ENCODE measurements at places on chromosomes 12 and 14. TPM values are rescaled to one million over a fixed set of nuclear protein-coding genes. Genes with fewer than 3 reads are reported as not detected.

- H3K27me3 ChIP-seq: no peaks in the 10 kb centered on the region
- H3K4me3 ChIP-seq: no peak overlapping the region
- no peaks in the 10 kb centered on the region for H3K4me1 ChIP-seq
- H3K27ac ChIP-seq: no peak overlapping the region
Measured at GRCh38 chr12:55698241-55698955, 9.3 kb downstream of the ITGA7 start.

- no peak overlapping the region for H3K27ac ChIP-seq
- peaks cover 13% of the 10 kb centered on the region for H3K4me1 ChIP-seq
- H3K4me3 ChIP-seq: no peak overlapping the region
- DNase-seq: no peak
- H3K36me3 ChIP-seq: peaks cover 25% of the 10 kb centered on the region
Measured at GRCh38 chr12:124477107-124477915, 90.1 kb downstream of the NCOR2 start.

GRCh38 chr12:122946690-122947341 is 19.4 kb downstream of the ABCB9 start:
- no peaks in the 10 kb centered on the region for H3K4me1 ChIP-seq
- no peak overlapping the region for H3K4me3 ChIP-seq
- DNase-seq: peak; percentile 66
- H3K27me3 ChIP-seq: no peaks in the 10 kb centered on the region

Gene SLC7A8
- polyA plus RNA-seq: 1.0 TPM

Gene RNASE1
- not detected for polyA plus RNA-seq

Gene PIWIL1
- not detected for polyA plus RNA-seq

- peak; percentile 80 for DNase-seq
- H3K4me1 ChIP-seq: peaks cover 29% of the 10 kb centered on the region
- H3K36me3 ChIP-seq: no peaks in the 10 kb centered on the region
Measured at GRCh38 chr12:11545484-11546330, 103.8 kb upstream of the ETV6 start.

- H3K27ac ChIP-seq: no peak overlapping the region
- H3K4me3 ChIP-seq: no peak overlapping the region
- H3K27me3 ChIP-seq: peaks cover 2% of the 10 kb centered on the region
Measured at GRCh38 chr12:108394196-108394595, 55.1 kb upstream of the CMKLR1 start.

DNA sequence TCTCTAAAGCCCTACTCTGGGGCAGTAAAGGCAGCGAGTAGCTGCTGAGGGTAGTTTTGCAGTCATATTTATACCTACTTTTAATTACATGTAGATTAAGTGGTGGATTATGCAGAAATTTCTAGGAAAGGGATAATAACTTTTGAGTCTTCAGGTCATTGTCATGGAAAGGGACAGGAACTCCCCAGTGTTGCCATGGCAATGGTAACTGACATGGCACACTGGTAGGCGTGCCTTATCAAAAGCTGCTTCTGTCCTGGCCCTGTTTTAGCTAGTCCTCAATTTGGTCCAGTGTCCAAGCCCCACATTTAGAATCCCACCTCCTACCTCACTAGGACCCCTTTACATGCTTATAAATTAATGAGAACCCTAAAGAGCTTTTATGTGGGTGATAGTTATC is 303.1 kb downstream of the VRK1 start:
- H3K4me3 ChIP-seq: no peak overlapping the region
- peaks cover 2% of the 10 kb centered on the region for H3K27me3 ChIP-seq
- H3K27ac ChIP-seq: no peak overlapping the region
- no peak for DNase-seq
- no peaks in the 10 kb centered on the region for H3K4me1 ChIP-seq

Gene LALBA
- polyA plus RNA-seq: not detected

- H3K36me3 ChIP-seq: peaks cover 59% of the 10 kb centered on the region
- no peak overlapping the region for H3K4me3 ChIP-seq
- H3K27ac ChIP-seq: peak overlapping the region; percentile 11
- no peaks in the 10 kb centered on the region for H3K27me3 ChIP-seq
Measured at GRCh38 chr12:121513464-121514183, 67.2 kb downstream of the KDM2B start.

Gene NEUROD4
- not detected for polyA plus RNA-seq

Gene TAS2R9
- not detected for polyA plus RNA-seq

DNA sequence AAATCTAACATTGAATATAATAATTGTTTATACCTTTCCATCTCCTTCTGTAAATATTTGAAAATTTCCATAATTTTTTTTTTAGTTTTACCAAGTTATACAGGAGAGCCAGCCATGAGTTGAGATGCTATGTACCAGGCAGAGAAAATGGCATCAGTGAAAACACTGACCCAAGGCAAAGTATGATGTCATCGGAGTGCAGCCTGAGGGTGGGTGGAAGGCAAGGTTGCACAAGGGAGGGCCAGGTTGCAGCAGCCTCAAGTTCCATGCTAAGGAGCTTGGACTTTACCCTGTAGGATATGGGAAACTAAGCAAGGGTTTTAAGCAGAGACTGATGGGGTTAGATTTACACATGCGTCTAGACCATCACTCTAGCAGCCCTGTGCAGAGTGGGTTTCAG is 441.1 kb downstream of the BCAT1 start:
- H3K36me3 ChIP-seq: no peaks in the 10 kb centered on the region
- DNase-seq: no peak
- no peaks in the 10 kb centered on the region for H3K27me3 ChIP-seq

GRCh38 chr12:96045566-96045965 is 10.2 kb upstream of the LTA4H start:
- DNase-seq: peak; percentile 22
- H3K27me3 ChIP-seq: no peaks in the 10 kb centered on the region
- no peak overlapping the region for H3K4me3 ChIP-seq
- H3K4me1 ChIP-seq: peaks cover 41% of the 10 kb centered on the region

Gene FSCB
- polyA plus RNA-seq: not detected

Gene OLR1
- not detected for polyA plus RNA-seq

DNA sequence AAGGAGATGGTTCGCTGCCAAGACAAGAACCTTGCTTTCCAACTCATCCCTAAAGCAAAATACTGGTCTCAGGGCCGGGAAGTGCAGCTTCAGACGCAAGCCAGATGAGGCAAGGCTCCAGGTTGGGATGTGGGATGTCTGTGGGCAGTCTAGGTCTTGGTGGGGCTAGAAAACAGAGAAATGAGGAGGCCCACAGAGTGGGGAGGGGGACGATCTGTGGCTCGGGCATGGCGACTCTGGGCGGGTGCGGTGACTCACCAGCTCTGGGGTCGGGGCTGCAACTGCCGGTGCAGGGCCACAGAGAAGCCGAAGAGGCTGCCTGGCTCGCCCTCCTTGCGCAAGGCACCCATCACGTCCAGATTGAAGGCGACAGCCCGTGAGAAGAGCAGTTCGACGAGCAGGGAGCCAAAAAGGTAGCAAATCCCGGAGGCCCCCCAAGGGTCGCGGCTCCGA is 459 bp downstream of the ITGA7 start:
- H3K4me1 ChIP-seq: peaks cover 19% of the 10 kb centered on the region
- no peak overlapping the region for H3K4me3 ChIP-seq
- H3K27ac ChIP-seq: no peak overlapping the region
- peaks cover 14% of the 10 kb centered on the region for H3K27me3 ChIP-seq

DNA sequence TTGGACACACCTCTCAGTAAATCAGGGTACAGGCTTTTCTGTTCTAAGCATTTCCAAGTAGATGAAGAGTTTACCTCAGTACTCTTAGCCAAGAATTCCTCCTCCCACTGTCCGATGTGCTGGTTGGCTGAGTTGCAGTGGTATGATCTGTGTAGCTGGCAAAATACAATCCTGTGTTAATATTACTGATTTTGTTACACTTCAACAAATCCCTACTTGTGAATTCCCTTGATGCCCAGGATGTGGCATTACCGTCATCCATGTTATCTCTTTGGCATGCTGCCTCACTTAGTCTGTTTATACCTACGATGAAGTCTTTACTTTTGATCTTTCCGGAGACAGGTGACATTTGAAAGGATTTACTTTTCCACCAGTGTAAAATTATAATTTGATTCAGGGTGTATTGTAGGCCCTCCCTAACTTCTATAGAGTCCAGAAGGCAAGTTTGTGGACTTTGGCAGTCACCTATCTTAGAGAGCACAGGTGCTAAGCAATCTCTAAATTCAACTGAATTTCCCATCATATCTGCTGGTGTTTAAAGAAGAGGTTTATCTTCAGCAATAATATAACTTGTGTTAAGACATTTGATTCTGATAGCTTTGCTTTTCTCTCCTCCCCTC is 10.1 kb downstream of the CCDC196 start:
- no peak for DNase-seq
- H3K27ac ChIP-seq: no peak overlapping the region
- no peaks in the 10 kb centered on the region for H3K4me1 ChIP-seq
- no peak overlapping the region for H3K4me3 ChIP-seq

- H3K36me3 ChIP-seq: peaks cover 2% of the 10 kb centered on the region
- no peak overlapping the region for H3K27ac ChIP-seq
- no peak for DNase-seq
- H3K4me1 ChIP-seq: peaks cover 17% of the 10 kb centered on the region
- no peaks in the 10 kb centered on the region for H3K27me3 ChIP-seq
Measured at GRCh38 chr14:55588259-55588699, 8.3 kb downstream of the KTN1 start.

Data from CD4-positive, CD25-positive, alpha-beta regulatory T cell (primary cell).